SW 1271 (cell line): ENCODE measurements at places on chromosomes 2 and 18.

- peak; percentile 12 for DNase-seq
Measured at GRCh38 chr2:1162768-1163584, 212.3 kb downstream of the SNTG2 start.

GRCh38 chr2:126890136-126890510 is 8.6 kb upstream of the TEX51 start:
- DNase-seq: no peak

- no peak for DNase-seq
Measured at GRCh38 chr2:70685771-70686171, 82.2 kb downstream of the ADD2 start.

- DNase-seq: no peak
Measured at GRCh38 chr2:112777036-112777435, 7.3 kb downstream of the IL1A start.

DNA sequence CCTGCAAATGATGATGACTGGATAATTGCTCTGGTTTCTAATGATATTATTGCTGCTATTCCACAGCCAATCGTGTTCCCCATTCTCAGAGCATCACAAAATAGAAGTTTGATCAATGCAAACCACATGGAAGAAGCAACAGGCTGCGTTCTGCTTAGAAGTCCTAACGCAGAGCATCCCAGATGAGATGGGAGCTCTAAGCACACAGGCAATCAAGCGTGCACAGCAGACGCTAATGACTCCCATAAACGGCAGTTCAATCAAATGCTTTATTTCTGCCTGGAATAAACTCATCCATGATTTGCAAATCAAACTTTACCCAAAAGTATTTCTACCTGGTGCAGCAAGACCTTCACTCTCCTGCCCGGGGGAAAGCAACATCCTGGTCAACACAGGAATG is 304.2 kb downstream of the FBXO15 start:
- DNase-seq: no peak

- DNase-seq: no peak
Measured at GRCh38 chr2:191247381-191248057, 2.3 kb downstream of the MYO1B start.

DNA sequence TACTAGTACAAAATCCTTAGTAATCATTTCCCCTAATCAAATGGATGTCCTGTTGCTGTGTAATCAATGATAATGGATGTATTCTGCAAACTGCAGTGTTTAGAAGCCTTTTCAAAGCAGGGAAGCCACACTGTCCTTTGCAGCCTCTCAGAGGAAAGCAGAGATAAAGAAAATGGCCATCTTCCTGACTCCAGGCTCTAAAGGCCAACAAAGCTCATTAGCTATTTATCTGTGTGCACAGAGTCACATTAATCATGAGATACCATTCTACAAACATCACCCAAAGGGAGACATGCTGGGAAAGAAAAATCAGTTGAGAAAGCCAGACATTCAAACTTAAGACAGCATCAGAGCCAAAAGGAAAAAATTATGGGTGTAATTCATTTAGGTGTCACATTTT is 165.0 kb downstream of the RAD51AP2 start:
- DNase-seq: no peak

DNA sequence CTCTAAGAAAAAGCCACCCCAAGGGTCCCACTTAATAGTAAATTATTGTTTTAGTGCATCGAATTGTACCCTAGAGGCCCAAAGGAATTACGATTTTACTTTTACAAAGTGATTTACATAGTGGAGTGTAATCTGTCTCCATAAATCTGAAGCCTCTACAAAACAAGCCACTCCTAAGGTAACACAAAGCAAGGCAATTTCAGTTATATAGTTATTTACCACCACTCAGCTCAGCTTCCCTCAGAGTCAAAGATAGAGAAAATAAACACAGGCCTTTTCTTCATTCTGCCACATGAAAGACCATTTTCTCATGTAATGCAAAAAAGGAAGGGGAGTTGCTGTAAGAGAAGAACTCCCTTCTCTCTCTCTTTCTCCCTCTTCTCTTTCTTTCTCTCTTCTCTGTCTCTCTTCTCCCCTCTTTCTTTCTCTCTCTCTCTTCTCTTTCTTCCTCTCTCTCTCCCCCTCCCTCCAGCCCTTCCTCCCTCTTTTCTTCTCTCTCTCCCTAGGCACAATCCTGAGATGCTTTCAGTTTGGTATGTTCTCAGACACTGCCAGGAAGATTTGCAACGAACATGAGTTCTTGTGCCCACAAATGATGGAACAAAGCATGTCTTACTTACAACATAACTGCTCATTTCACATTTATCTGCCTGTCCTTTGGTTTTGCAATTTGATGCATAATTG is 264.5 kb downstream of the BCL2 start:
- DNase-seq: no peak

- DNase-seq: no peak
Measured at GRCh38 chr2:222903234-222904220, 42.7 kb downstream of the ACSL3 start.

- DNase-seq: no peak
Measured at GRCh38 chr18:10739152-10739551, 213.3 kb downstream of the NAPG start.

GRCh38 chr2:153068052-153068451 is 349.6 kb downstream of the ARL6IP6 start:
- no peak for DNase-seq
